Stimulated activated CD4-positive, alpha-beta T cell treated with anti-CD3 and anti-CD28 coated beads, Interleukin-1b, Interleukin-23, amount 100 ng/mL, for 1 hour (primary cell): ENCODE measurements at places on chromosomes 1 and 21.

DNA sequence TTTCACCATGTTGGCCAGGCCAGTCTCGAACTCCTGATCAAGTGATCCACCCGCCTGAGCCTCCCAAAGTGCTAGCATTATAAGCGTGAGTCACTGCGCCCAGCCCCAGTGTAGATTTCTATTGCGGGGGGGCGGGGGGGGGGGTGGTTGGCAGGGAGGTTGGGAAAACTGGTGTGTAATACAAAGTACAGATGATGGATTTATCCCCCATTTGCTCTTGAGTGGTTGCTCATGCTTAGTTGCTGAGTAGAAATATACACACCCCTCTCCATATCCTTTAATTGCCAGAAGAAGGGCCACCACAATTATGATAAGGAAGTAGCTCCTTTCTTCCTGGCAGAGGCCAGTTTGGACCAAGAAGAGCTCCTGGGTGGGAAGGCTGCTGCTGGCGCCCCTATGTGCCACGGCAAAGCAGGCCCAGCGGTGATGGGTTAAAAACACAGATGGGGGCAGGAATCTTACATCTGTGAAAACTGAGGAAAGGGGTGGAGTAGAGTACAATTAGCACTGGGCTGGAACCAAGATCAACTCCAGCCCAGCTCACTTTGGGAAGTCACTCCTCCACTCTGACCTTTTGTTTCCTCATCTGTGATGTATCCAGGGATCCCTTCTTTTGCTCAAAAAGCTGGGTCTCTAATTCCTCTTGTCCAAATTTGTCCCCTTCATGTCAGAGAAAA lies 55.2 kb downstream of the MRPL37 start:
- no peak for DNase-seq

GRCh38 chr1:245512181-245512888 lies 357.6 kb downstream of the KIF26B start:
- DNase-seq: no peak

GRCh38 chr21:31708541-31708940 lies 23.4 kb downstream of the SCAF4 start:
- no peak for DNase-seq

DNA sequence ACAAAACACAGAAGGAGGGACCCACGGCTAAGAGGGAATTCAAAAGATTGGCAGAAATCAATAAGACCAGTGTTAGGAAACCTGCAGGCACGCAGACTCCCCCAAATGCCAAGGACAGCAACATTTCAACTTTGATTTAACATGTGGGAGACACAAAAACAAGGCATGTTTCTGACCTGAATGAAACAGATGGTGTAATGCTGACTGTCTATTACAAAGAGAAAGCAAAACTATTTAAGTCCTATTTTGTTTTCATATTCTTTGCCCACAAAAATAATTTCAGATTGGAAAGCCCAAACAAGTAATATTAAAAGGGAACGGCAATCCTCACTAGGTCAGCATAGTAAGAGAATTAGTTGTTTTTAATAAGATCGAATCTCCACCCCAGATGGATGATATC lies 107.9 kb downstream of the S1PR1 start:
- no peak for DNase-seq

- no peak for DNase-seq
Measured at GRCh38 chr1:197663162-197663953, 111.9 kb downstream of the DENND1B start.

- DNase-seq: peak; percentile 69
Measured at GRCh38 chr21:33947451-33948095, 32.0 kb upstream of the ATP5PO start.

DNA sequence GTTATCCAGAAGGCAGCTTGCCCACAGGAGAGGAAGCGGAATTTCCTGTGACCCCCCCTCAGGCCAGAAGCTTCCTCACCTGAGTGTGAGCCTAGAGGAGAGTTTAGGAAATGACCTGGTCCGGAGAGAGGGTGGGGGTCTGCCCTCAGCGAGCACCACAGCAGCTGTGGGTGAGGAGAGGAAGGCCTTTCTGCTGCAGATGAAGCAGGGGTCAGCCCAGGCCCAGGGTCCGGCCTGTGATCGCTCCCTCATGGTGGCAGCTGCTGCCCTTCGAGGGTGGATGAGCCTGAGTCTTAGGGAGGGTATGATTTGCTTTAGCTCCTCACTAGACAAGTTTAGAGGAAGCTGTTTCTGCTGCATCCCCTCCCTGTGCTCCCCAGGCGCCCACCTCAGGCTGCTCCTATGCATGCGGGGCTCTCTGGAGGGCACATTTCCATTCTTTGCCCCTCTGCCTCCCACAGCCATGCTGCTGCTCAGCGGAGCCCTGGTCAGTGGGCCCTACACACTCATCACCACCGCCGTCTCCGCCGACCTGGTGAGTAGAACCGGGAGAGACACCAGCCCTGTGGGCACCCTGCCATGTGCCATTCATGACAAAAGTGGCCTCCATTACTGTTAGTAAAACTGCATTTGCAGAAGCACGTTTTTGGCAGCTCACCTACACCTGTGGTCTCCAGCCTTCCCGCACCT lies 53.0 kb downstream of the SLC37A1 start:
- no peak for DNase-seq

DNA sequence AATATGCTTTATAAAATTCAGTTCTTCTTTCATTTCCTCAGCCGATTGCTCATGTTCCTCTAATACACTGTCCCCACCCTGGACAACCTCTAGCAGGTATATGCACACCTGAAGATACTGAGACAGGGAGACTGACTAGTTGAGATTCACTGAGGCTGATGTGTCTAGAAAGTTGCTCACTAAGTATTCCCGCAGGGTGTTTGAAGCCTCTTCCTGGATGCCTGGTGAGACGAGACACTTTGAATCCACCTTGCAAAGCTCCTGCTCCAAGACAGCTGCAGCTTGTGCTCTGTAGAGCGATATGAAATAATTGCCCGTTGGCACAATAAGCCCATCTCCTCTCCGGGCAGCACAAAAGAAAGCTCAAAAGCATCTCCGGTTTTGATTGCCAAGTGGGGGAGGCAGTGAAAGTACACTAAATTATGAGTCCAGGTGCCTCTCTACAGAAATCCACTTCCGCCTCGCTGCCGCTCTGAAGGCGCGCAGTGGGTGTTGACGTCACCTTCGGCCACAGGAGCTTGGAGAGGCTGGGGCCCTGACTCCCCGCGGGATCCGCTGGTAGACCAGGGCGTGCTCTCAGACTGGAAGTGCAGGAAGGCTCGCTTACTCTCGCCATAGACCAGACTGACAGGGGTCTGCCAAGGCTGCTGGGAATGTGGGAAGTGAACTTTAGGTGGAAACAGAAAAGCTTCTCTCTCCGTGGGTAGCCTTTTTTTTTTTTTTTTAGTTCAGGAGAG lies 46.3 kb downstream of the GPA33 start:
- no peak for DNase-seq

DNA sequence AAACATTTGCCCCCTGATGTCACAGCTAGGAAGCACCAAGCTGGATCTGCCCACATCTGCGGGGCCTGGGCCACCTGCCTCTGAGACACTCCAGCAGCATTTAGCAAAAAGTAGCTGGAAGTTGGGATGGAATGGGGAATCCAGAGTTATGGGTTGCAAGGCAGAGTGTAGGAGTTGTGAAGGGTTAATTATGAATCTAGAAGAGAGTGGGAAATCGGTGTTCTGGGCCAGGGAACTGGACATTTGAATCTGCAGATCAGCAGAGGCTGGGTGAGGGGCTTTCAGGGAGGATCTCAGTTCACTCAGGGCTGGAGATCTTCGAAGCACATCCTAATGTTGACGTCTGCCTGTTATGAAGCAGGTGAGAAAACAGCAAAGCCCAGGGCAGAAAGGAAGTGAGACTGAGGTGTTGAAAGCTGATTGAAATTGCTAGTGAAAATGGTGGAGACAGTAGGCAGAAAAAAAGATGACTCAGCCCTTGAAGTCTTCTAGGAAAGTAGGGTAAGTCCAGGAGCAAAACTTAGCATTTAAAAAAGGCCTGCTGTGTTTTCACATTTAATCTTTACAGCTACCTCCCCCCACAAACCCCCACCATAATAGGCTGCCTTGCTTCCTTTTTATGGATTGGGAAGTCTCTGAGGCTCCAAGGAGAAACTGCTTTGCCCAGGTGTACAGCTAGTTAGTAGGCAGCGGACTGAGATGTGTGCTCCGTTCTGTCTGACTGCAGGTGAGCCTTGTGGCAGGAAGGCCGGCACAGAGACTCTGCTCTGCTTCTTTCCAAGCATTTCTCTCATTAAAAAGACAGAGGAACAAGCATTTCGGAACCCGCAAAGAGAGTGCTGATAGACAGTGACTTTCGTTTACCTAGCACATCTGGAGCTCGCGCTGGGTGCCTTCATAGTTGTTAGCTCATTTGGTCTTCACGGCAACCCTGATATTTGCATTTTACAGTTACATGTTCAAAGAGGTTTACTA lies 7.2 kb downstream of the VANGL1 start:
- DNase-seq: no peak

GRCh38 chr21:40562242-40563002 lies 284.5 kb downstream of the DSCAM start:
- no peak for DNase-seq

DNA sequence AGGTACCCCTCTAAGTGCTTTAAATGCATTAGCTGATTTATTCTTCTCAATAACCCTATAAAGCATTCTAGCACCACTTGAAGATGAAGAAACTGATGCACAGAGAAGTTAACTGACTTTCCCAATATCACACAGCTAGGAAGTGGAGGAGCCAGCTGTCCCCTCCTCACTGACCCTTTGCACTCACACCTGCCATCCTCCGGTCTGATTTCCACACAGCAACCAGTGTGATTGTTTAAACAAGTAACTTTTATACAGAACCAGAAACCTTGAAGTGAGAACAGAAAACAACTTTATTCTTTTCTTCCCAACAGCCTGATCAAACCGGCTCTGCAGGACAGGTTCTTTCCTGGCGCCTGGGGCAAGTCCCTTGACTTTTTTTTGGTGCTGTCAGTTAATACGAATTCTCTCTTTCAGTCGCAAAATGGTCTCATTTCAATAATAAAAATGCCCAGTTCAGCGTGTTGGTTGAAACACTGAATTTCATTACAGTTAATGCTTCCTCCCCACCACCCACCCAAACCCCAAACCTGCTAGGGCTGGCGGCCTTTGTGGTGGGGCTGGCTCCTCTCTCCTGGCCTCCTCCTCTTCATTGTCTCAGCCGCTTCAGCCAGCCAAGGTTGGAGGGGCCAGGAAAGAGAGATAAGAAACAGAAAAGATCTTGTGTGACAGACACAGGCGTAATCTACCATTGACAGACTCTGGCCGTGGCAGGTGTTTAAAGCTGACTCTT lies 26.4 kb upstream of the EEIG2 start:
- DNase-seq: no peak

GRCh38 chr1:11951901-11952300 lies 17.4 kb downstream of the PLOD1 start:
- no peak for DNase-seq

GRCh38 chr1:200095057-200095577 lies 67.6 kb downstream of the NR5A2 start:
- no peak for DNase-seq

DNA sequence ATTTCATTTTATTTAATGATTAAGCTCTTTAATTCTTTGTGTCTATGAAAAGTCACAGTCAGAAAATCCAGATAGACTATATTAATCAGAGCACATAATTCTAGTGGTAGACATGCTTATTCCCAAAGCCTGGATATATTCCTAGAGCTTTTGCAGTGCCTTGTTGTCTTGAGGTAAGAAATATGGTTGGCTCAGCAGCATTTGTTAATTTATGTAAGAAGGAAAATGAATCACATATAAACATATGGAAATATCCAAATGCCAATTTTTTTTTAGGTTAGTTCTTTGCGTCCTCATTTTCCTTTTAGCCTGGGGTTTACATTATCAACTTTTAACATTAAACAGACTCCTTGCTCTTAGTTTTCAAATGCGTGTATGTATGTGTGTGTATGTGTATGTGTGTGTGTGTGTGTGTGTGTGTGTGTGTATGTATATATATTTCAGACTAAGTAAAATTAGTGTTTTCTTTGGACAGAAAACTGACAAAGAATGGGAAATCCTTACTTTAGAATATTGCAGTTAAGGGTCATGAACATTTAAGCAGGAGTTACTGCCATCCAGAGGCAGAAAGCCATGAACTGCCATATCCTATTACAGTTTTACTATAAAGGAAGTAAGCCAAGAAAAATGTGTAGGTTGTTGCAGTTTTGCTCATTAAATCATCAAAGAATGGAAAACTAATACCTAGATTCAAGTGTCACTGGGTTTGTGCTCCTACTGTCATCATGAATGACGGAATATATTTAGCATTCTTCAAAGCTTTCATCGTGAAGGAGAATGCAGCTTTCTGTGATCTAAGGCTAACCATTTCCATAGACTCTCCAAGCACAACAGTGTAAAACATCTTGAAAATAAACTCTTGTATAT lies 477.1 kb upstream of the NR5A2 start:
- DNase-seq: no peak

DNA sequence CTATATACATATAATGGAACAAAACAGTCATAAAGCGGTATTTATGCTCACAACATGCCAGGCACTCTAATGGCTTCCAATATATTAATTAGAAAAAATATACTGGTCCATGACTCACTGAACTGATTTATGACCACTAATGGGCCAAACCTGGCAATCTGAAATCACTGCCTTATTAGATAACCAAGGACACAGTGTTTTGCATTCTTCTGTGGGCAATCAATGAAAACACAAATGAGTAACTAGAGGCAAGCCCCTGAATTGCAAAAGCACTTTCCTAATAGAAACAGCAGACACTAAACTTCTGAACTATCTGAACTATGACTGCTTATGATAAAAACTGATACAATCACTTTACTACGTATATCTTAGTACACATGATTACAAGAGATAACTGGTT lies 3.5 kb downstream of the GCLM start:
- DNase-seq: no peak

DNA sequence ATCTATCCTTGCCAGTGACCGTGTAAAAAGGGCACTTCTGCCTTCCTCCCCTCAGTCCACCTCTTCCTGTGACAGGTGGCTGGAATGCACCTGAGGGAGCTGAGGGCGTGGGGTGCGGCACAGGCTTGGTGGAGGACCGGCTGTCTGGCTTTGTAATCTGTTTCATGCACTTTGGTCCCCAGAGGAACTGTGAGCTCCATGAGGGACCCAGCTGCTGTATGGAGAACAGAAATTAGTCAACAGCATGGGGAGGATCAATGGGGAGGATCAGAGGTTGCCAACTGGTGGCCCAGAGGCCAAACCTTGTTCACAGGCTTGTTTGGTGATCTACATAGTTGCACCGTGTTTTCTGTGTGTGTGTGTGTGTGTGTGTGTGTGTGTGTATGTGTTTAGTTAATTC lies 19.0 kb upstream of the LUZP1 start:
- DNase-seq: no peak

- DNase-seq: no peak
Measured at GRCh38 chr1:222096883-222097282, 355.0 kb upstream of the DUSP10 start.

GRCh38 chr1:180606155-180606554 lies 25.7 kb upstream of the XPR1 start:
- no peak for DNase-seq

- DNase-seq: no peak
Measured at GRCh38 chr1:208254376-208254775, 10.2 kb upstream of the PLXNA2 start.

- no peak for DNase-seq
Measured at GRCh38 chr1:241964550-241965282, 7.1 kb downstream of the BECN2 start.
